Activated CD4-positive, alpha-beta T cell treated with anti-CD3 and anti-CD28 coated beads, Interleukin-2, amount 50 U/mL, for 24 hours (primary cell): ENCODE measurements at places on chromosomes 3 and 15.

GRCh38 chr3:148746053-148746452 lies 48.4 kb downstream of the AGTR1 start:
- no peak for DNase-seq

GRCh38 chr3:55461896-55462295 lies 25.2 kb downstream of the WNT5A start:
- DNase-seq, result no peak

DNA sequence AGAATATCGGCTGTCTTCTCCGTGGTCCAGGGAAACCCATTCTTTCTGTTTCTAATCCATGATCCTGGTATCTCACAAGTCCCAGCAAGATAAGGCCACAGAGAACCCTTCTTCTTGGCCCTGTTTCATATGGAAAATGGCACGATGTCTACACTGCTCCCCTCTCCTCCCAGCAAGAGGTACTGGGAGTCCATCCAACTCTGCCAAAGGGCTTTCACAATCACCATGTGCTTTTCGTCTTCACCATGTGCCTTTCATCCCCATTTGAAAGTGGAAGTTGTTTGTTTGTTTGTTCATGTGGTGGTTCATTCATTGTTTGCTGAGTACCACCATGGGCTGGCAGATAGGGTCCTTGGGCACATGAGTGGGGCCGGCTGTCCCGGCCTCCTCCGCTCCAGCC lies 5.5 kb downstream of the ITIH3 start:
- no peak for DNase-seq

DNA sequence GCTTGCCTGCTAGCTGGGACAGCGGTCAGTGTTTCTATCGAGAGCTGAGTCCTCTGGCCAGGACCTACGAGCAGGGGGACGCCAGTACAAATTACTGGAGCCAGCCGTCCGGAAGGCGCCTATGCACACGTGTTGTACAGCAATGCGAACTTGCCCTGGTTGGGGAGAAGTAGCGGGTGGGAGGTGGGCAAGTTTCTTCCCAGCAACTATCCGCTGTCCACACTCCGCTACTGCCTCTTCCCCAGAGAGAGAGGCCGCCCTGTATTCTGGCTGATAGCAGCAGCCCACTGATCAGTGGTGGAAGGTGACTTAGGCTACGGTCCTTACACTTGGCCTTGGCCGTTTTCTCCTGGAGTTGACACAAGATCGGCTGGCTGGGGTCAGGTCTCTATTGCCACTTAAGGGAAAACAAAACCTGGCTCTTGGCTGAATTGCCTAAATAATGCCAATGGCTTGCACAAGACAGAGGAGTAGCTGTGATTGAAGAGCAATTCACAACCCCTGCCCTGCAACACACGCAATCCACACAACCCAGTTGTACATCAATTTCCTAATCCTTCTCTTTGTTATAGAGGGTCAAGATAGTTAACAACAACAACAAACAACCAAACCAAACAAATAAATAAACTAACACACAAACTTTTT lies 12.8 kb upstream of the SHC4 start:
- DNase-seq, result no peak
